ENCODE measurements at places on chromosomes 7 and 10. TPM values are rescaled to one million over a fixed set of nuclear protein-coding genes. Genes with fewer than 3 reads are reported as not detected.

GCK gene
- 0.14 TPM for total RNA-seq

BEND7 gene
- total RNA-seq = 12.9 TPM

ABCB4 gene
- not detected for total RNA-seq

DMBT1 gene
- not detected for total RNA-seq

KCP gene
- total RNA-seq = not detected

CPN1 gene
- total RNA-seq = not detected

ZNF277 gene
- 47.8 TPM for total RNA-seq

SPOCK2 gene
- total RNA-seq = 0.29 TPM

TFEC gene
- total RNA-seq = 29.1 TPM

HGF gene
- total RNA-seq = 1.7 TPM

MUC3A gene
- total RNA-seq = not detected

PWWP2B gene
- total RNA-seq = 7.7 TPM

BTBD16 gene
- total RNA-seq = not detected

PLXDC2 gene
- 1.5 TPM for total RNA-seq

MINDY4 gene
- total RNA-seq = 3.6 TPM

SNCG gene
- 21.4 TPM for total RNA-seq

H2BK1 gene
- not detected for total RNA-seq
